ENCODE measurements at places on chromosomes 5 and 9. TPM values are rescaled to one million over a fixed set of nuclear protein-coding genes. Genes with fewer than 3 reads are reported as not detected.

SKP2 gene
- total RNA-seq = 20.6 TPM

LOX gene
- 317 TPM for total RNA-seq

ORM2 gene
- total RNA-seq = not detected

OR13C5 gene
- not detected for total RNA-seq

PROB1 gene
- total RNA-seq = 1.2 TPM

RLN1 gene
- not detected for total RNA-seq

TMED9 gene
- 96.6 TPM for total RNA-seq

PLCXD3 gene
- total RNA-seq = not detected

SUSD3 gene
- 0.36 TPM for total RNA-seq

FBLL1 gene
- total RNA-seq = 0.36 TPM

PCDHGA8 gene
- total RNA-seq = 3.5 TPM

TERT gene
- not detected for total RNA-seq

DNA sequence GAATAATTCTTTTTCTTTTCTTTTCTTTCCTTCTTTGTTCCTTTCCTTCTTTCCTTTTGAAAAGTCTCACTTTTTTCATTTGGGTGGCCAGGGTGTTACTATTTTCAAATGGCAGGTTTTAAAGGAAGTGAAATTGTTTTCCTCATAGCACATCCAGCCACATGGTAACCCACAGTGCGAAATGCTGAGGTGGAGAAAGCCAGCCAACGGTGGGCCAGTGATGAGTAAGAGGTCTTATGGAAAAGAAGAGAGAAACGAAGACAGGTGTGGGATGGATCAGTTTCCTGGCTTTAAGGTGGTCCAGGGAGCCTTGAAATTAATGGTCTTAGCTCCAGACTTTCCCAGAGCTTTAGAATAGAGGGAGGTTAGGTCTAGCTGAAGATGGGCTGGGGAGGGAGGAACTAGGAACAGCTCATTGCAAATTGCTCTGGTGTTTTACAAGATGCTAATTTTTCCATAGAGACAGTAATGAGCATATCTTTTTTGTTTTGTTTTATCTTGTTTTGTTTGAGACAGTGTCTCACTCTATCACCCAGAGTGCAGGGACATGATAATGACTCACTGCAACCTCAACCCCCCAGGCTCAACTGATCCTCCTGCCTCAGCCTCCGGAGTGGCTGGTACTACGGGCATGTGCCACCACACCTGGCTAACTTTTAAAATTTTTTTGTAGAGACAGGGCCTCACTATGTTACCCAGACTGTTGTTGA is 17.8 kb downstream of the ITK start:
- peaks cover 18% of the 10 kb centered on the region for H3K27me3 ChIP-seq
- no peak overlapping the region for H3K27ac ChIP-seq
- no peaks in the 10 kb centered on the region for H3K4me1 ChIP-seq
- no peak overlapping the region for H3K4me3 ChIP-seq
- DNase-seq = no peak
- no peaks in the 10 kb centered on the region for H3K36me3 ChIP-seq

DNA sequence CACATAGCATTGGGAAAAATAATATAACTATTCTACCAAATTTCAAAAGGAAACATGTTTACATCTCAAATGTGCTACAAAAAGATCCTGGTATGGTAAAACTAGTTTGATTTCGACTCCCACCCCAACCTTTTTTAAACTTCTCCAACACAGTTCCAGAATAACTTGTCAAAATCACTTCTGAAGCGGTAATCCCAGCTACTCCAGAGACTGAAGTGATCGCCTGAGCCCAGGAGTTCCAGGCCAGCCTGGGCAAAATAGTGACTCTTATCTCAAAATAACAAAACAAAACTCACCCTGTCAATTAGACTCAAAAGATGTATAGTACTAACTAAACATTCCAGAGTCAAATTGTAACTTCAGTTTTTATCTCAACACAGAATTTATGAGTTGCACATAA is 71.3 kb upstream of the RNF38 start:
- H3K4me1 ChIP-seq = peaks cover 11% of the 10 kb centered on the region
- no peaks in the 10 kb centered on the region for H3K27me3 ChIP-seq
- DNase-seq = no peak
- peak overlapping the region; percentile 73 for H3K27ac ChIP-seq
- H3K36me3 ChIP-seq = no peaks in the 10 kb centered on the region

- H3K36me3 ChIP-seq = no peaks in the 10 kb centered on the region
- no peaks in the 10 kb centered on the region for H3K27me3 ChIP-seq
- peak within 1 kb of the TSS; percentile 98 for H3K4me3 ChIP-seq
- H3K27ac ChIP-seq = peak within 1 kb of the TSS; percentile 99
- DNase-seq = peak; percentile 96
- H3K4me1 ChIP-seq = peaks cover 24% of the 10 kb centered on the region
Observed at GRCh38 chr9:132670457-132671391, at the start of gene GTF3C4. GTF3C4 (plus strand) TSS chr9:132670464; CDS start chr9:132670599, 135 bp downstream.

GRCh38 chr9:36911601-36912412 is 122.3 kb downstream of the PAX5 start:
- H3K27ac ChIP-seq = no peak overlapping the region
- DNase-seq = no peak
- no peaks in the 10 kb centered on the region for H3K4me1 ChIP-seq

- H3K4me1 ChIP-seq = peaks cover 53% of the 10 kb centered on the region
- no peaks in the 10 kb centered on the region for H3K36me3 ChIP-seq
- peak overlapping the region; percentile 84 for H3K27ac ChIP-seq
- H3K27me3 ChIP-seq = no peaks in the 10 kb centered on the region
Observed at GRCh38 chr5:132098621-132099020, 25.0 kb downstream of the CSF2 start.

DNA sequence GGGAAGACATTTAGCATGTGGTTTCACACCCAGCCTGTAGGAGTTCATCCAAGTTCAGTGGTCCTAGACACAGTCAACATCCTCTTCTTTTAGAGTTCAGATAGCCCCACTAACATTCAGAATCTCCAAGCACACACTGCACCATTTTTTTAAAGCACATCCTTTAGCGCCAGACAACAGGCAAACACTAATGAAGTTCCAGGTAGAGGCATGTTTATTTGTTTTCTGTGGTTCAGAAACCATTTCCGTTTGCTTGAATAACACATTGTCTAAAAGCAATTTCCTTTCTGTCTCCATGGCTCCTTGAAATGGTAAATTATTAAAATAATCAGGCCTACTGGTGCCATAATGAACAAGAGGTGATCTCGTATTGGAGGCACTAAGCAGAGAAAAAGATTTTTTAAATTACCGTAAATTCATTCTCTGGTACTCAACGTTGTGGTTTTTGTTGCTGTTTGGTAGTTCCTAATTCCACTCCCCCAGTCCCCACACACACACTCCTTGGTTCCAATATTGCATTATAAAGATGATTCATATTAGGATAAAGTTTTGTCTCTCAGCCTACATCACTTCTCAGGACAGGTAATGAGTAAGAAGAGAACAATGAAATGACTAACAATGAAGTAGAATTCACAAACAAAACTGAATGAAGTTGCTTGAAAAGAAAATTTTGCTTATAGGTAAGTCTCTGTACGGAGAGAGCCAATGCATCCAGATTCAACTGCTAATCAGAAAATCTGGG is 153.1 kb downstream of the PCSK1 start:
- no peak overlapping the region for H3K27ac ChIP-seq
- H3K4me3 ChIP-seq = no peak overlapping the region
- H3K36me3 ChIP-seq = no peaks in the 10 kb centered on the region
- peak; percentile 57 for DNase-seq
- H3K4me1 ChIP-seq = peaks cover 11% of the 10 kb centered on the region

- no peak overlapping the region for H3K4me3 ChIP-seq
- H3K27ac ChIP-seq = no peak overlapping the region
- no peaks in the 10 kb centered on the region for H3K4me1 ChIP-seq
Observed at GRCh38 chr9:112366591-112366990, 13.3 kb upstream of the HSDL2 start.

- no peak for DNase-seq
- H3K36me3 ChIP-seq = no peaks in the 10 kb centered on the region
Observed at GRCh38 chr9:126128494-126129142, 198.0 kb upstream of the MVB12B start.

DNA sequence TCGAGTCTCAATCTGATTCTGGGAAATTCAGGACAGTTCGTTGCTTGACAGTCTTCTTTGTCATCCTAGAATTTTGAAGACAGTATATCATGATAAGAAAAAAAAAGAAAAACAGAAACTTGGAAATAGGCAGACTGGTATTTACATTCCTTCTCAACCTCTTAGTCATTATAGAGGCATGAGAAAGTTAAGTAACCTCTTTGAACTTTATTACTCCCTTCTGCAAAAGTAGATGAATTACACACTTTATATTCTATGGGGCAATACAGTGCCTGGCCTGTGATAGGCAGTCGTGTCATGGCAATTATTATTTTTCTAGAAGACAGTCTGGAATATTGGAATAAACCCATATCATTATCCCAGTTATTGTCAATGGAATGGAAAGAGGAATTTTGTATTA is 828.9 kb downstream of the TLR4 start:
- H3K4me3 ChIP-seq = no peak overlapping the region
- no peak for DNase-seq
- no peaks in the 10 kb centered on the region for H3K27me3 ChIP-seq
- no peaks in the 10 kb centered on the region for H3K36me3 ChIP-seq
- peaks cover 10% of the 10 kb centered on the region for H3K4me1 ChIP-seq
- no peak overlapping the region for H3K27ac ChIP-seq

GRCh38 chr9:69569738-69570451 is 102.3 kb downstream of the APBA1 start:
- no peak for DNase-seq
- peaks cover 29% of the 10 kb centered on the region for H3K4me1 ChIP-seq
- peak overlapping the region; percentile 40 for H3K27ac ChIP-seq
- no peak overlapping the region for H3K4me3 ChIP-seq
- no peaks in the 10 kb centered on the region for H3K27me3 ChIP-seq

DNA sequence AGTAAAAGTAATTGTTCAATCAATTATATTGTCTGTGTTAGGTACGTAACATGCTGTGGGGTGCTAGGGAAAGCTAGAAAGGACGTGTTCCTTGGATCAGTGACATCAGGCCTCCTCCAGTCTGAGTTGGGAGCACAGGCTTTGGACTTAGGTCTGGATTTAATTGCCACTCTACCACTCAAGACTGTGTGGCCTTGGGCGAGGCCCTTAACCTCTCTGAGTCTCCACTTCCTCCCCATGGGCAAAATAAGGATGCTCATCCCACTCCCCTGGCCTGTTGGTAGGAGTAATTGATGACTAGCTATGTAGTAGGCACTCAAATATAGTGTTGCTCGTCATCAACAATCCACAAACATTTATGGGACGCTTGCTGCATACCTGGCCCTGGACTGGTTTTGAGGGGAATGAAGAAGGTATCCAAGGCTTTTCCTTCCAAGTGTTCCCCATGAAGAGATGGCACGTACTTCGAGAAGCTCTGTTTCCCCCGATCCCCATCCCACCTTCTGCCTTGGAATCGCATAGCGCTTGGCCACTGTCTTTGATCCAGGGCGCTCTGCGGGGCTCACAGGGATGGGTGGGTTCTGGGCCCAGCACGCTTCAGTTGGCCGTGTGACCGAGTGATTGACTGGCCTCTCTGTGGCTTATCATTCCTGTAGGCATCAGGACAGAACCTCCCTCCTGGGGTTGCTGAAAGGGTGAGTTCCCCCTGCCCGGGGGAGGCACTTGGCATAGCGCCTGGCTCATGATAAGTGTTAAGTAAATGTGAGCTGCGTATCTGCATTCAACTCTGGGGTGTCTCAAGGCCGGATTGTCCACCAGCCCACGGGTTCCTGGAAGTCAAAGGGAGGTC is 8.1 kb downstream of the FGF18 start:
- H3K36me3 ChIP-seq = no peaks in the 10 kb centered on the region
- H3K27me3 ChIP-seq = no peaks in the 10 kb centered on the region
- H3K4me1 ChIP-seq = no peaks in the 10 kb centered on the region
- no peak overlapping the region for H3K27ac ChIP-seq
- peak; percentile 50 for DNase-seq

DNA sequence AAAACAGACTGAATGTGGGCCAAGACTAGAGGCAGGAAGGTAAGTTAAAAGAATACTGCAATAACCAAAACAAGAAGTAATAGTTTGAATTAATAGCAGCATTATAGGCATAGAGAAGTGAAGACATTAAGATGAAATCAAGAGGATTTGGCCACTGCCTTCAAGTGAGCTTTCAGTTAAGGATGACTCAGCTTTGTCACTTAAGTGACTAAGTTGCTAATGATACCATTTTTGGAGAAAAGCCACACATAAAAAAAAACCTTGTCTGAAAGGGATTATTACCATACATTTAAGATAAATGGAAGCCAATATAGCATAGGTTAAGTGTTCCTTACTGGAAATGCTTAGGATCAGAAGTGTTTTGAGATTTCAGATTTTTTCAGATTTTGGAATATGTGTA is 57.0 kb downstream of the ECPAS start:
- DNase-seq = peak; percentile 30
- no peaks in the 10 kb centered on the region for H3K27me3 ChIP-seq
- H3K4me1 ChIP-seq = peaks cover 24% of the 10 kb centered on the region

GRCh38 chr9:86036555-86036954 is 62.8 kb downstream of the GOLM1 start:
- H3K4me1 ChIP-seq = peaks cover 27% of the 10 kb centered on the region
- H3K27me3 ChIP-seq = no peaks in the 10 kb centered on the region
- no peak overlapping the region for H3K27ac ChIP-seq
- no peak for DNase-seq

DNA sequence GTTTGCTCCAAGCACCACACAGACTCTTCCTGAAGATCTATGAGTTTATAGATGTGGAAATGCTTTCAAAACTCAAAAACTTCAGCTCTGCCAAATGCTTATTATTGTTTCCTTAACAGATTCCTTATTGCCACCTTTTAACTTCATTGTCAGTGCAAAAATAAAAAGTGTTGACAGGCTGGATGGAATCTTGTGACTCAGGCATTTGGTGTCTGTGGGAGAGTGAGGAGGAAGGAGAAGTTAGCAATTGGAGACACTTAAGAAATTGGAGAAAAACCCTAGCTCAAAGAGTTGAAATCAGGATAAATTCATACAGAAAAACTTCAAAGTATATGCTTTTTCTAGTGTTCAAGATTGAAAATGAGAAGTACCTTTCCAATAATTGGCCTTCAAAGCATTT is 140.6 kb upstream of the PUM3 start:
- no peak for DNase-seq
- H3K4me3 ChIP-seq = no peak overlapping the region
- H3K36me3 ChIP-seq = no peaks in the 10 kb centered on the region
- no peaks in the 10 kb centered on the region for H3K4me1 ChIP-seq

DNA sequence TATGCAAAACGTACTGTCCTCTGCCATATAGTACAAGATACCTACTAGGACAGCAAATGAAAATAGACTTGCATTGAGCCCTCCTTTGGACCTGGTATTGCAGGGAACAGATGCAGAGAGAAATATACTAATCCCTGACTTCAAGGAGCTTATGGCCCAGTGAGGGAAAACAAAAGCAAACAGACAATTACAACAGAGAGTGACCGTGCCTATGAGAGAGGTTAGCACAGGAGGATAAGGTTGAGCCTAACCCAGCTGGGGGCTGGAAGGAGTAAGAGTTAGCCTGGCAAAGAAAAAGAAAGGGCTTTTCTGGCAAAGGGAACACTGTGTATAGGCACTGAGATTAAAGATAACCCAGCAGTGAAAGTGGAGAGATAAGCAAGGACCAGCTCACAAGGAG is 5.5 kb downstream of the CDC26 start:
- H3K4me3 ChIP-seq = no peak overlapping the region
- DNase-seq = no peak
- H3K4me1 ChIP-seq = peaks cover 9% of the 10 kb centered on the region
